Aorta (tissue), 5 donors: ENCODE measurements at places on chromosomes 7 and 10.

- no peak for DNase-seq
These were observed 140.4 kb downstream of the PIP4K2A start for GRCh38 chr10:22573820-22574569.

- no peak for DNase-seq
These were observed 75.5 kb upstream of the PPP2R2D start for GRCh38 chr10:131825150-131825848.

GRCh38 chr10:21138769-21139340, 241.7 kb upstream of the NEBL start:
- DNase-seq = no peak

DNA sequence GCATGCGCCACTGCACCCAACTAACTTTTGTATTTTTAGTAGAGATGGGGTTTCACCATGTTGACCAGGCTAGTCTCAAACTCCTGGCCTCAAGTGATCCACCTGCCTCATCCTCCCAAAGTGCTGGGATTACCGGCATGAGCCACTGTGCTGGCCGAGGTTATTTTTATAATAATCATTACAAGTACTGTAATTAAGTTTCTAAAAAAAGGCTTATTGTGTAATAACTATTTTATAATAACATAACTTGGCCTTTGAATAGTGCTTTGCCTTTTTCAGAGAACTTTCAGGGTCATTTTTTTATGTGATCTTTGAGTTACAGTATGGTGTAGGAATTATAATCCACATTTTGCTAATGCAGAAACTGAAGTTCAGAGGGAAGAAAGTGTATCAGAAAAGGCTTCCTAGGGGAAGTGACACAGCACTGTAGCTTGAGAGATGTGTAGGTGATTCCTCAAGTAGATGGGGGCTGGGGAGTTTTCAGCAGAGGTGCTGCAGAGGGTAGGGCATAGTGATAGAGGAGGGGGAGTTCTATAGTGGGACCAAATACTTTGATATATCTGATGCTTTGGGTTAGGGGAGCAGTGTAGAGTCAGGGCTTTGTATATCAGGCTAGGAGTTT, 9.2 kb upstream of the SYPL1 start:
- DNase-seq = no peak

DNA sequence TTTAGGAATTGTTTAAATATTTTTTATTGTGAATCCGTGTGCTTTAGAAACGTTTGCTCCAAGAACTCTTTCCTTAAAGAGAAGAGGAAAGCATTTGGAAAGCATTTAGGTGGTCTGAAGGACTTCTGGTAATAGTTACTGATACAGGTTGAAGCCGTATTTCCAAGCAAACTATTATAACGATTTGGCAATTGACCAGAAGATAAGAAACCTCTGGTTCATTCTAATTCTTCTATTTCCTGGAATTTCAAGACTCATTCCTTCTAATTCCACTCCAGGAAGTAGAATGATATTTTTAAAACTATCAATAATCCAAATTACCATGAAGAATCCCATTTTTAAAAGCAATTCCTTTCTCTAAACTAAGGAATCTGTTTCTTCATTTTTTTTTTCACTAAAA, 158.9 kb upstream of the AGR3 start:
- no peak for DNase-seq

DNA sequence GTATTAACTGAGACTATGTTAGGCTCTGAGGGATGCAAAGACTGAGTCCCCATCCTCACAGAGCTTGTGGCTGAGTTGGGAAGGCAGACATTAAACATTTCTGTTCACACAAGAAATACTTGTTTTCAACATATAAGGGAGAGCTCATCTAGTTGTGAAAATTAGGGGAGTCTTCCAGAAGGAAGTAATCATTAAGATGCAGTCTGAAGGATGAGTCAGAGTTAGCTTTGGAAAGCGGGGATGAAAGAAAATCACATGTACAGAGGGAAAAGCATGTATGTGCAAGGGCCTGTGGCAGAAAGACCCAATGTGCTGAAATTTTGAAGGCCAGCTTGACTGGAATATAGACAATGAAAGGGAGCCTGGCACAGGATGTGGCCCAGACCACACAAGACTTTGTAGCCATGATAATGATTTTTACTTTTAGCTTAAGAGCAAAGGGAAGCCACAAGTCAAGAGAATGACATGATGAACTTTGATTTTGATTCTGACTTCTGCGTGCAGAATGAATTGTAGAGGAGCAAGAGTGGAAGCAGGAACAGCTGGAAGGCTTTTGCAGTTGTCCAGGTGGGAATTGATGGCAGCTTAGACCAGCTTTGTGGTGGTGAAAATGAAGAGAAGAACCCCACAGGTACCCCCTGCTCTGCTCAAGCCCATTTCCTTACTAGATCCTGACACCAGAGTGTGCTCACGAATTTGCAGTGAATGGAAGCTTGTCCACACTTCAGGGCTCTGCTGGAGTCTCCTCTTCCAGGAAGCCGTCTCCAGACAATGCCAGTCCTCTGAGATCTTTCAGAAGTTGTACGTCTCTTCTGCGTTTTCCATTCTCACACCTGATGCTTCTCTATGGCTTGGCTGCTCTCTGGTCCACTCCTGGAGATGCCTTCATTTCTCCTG, 115.6 kb downstream of the ATXN7L1 start:
- DNase-seq = no peak

GRCh38 chr7:90965211-90965610, 299.0 kb upstream of the FZD1 start:
- no peak for DNase-seq

GRCh38 chr7:78499971-78500370, 701.4 kb downstream of the PHTF2 start:
- no peak for DNase-seq

DNA sequence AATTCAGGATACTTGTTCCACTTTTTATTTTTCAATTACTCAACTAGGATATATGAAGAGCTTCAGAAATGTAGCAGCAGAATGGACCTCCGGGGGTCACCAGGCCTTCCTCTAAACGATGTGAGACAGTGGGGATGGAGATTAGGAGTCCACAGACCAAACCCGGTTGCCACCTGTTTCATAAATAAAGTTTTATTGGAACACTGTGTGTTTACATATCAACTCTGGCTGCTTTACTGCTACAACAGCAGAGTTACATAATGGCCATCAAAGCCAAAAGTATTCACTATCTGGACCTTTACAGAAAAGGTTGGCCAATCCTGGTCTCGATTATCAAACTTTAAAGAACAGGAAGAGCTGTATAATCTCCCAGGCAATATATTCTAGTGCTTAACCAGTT, 30.8 kb downstream of the RAPGEF5 start:
- no peak for DNase-seq

- peak; percentile 60 for DNase-seq
These were observed 5.1 kb downstream of the RASGEF1A start for GRCh38 chr10:43261578-43262396.

DNA sequence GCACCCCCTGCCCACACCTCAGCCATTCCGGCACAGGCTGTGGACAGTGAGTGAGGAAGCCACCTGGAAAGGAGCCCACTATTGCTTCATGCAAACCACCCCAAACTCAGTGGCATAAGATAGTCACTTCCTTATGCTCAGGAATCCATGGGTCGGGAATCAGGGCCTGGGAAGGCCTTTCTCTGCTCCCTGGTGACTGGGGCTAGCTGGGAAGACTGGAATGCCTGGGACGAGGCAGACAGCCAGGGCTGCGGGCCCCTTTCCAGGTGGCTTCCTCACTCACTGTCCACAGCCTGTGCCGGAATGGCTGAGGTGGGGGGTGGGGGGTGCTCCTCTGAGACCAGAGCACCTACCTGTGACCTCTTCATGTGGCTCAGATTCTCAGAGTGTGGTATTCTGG, 74.1 kb upstream of the GRB10 start:
- no peak for DNase-seq

DNA sequence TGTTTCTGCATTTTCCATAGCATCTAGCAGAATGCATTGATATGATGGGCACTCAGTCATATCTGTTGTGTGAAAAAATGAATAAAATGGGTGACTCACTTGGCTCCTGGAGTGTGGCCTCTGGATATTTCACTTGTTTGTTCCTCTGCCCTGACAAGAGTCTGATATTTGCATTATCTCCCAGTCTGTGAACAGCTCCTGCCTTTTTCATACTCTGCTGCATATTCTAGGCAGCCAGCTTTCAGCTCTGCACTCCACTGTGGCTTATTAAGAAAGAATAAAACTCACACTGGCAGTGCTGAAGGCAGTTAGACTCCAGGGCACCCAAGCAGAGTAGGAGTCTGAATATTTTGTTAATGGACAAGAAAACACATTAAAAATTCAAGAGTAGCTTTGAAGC, 623.9 kb downstream of the SORCS1 start:
- DNase-seq = no peak

DNA sequence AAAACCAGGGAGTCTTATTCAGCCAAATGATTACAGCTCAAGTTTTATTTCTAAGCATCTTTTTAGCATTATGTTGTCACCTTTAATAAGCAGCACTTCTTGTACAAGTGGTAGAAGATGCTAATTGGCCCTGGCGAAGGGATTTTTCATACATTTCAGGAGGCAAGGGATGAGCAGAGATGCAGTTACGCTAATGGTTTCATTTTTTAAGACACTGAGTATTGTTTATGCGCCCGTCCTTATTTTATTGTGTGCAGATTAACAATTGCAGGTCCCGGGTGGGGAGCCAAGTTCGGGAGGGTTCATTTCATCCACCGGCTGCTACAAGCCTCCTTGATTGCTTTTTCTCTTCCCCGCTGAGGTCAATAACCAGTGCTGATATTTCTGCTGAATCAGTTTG, 350.4 kb upstream of the FOXK1 start:
- no peak for DNase-seq

DNA sequence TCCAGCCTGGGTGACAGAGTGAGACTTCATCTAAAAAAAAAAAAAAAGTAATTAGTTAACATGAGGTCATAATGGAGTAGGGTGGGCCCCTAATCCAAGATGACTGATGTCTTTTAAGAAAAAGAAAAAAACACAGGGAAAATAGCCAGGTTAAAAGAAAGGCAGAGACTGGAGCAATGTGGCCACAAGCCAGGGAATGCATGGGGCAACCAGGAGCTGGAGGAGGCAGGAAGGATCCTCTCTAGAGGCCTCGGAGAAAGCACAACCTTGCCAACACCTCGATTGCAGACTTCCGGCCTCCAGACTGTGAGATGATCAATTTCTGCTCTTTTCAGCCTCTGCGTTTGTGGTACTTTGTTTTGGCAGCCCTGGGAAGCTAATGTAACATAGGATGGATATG, 121.5 kb downstream of the ITIH5 start:
- DNase-seq = no peak

DNA sequence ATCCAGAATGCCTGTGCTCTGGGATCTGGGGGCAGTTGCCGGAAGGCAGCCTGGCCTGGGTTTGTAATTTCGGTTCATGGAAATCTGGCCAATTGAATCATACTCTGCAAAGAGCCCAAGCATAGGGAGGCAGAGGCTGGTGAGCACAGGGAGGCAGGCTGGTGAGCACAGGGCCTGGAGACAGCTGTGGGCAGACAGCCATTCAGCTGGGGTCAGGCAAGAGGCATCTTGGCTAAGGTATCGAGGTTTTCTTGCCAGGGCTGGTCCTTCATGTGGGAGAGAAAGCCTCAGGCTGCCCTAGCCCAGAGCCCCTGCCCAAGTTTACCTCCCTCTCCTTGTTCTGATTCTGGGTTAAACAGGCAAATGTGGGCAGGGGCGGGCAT, 63.7 kb upstream of the BAIAP2L1 start:
- no peak for DNase-seq

DNA sequence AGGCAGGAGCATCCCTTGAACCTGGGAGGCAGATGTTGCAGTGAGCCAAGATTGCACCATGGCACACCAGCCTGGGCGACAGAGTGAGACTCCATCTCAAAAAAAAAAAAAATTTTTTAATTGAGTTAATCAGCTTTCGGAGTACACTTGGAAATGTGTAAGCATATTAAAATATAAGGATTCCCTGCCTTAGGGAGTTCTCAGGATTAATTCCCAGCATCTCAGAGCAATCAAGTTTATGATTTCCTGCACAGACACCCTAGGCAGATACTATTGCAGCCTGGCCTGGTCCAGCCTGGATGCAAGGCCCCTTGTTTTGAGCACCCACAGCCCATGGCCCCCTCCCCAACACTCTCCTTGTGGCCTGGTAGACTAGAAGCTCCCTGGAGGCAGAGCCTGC, 39.8 kb downstream of the GFRA1 start:
- DNase-seq = no peak

GRCh38 chr7:124649397-124650014, 116.1 kb downstream of the GPR37 start:
- DNase-seq = no peak

DNA sequence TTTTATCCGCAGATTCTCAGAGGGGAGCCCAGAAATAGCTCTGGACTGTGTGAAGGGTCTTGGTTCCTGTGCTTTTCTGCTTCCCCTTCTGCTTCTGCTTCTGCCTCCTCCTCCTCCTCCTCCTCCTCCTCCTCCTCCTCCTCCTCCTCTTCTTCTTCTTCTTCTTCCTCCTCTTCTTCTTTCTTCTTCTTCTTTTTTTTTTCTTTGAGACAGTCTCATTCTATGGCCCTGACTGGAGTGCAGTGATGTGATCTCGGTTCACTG, 11.6 kb downstream of the PDZD7 start:
- no peak for DNase-seq

GRCh38 chr10:71276873-71277272, 42.2 kb upstream of the SLC29A3 start:
- DNase-seq = no peak

- peak; percentile 84 for DNase-seq
These were observed 9.2 kb downstream of the AQP1 start for GRCh38 chr7:30920584-30921539.

- no peak for DNase-seq
These were observed 159.7 kb downstream of the AUTS2 start for GRCh38 chr7:69757981-69758430.

DNA sequence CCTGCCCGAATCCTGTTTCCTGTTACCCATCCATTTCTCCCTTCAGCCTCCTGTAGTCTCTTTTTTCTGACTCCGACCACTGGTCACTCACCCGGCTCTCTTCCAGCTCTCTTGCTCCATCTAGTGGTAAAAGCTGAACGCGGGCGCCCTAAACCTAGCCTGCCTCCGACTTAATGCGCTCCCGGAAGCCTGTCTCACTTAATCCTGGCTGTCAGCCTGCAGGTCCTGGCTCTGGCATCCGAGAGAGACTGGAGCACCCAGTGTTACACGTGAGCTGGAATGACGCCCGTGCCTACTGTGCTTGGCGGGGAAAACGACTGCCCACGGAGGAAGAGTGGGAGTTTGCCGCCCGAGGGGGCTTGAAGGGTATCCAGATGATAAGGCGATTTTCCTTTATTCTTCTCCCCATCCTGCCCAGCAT, 10.3 kb downstream of the SUMF2 start:
- peak; percentile 94 for DNase-seq
